Natural killer cell treated with Interleukin-12 subunit alpha and Interleukin-12 subunit beta and Interleukin-15 and Interleukin-18, amount 100 ng/mL, for 72 hours (primary cell): ENCODE measurements at places on chromosomes 2 and 18.

DNA sequence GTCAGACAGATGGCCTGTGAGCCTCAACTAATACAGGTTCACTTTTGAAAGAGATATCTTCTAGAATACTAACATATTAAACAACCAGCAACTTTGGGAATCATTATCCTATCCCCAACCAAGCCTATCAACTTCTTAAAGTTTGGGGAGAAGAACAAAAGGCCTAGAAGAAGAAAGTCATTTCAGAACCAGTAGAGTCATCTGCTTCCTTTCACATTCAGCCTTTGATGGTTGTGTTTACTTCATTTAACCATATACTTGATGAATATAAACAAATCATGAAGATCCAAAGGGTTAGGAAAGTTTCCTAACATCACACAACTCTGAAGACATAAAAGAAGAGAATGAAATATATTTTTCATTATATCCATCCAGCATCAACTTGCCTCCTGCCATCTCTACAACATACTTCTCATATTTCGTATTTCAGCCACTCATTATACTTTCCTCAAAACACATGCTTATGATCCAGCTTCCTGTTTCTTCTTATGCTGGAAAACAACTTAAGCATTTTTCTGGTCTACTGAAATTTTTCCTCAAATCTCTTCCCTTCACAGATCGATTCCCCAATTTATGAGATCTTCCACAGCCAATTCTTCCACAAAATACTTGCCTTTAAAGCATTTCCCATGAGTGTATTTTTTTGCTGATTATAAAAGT lies 114.3 kb downstream of the CACNB4 start:
- DNase-seq: no peak

GRCh38 chr2:121103960-121104359 lies 181.0 kb downstream of the TFCP2L1 start:
- DNase-seq: no peak

DNA sequence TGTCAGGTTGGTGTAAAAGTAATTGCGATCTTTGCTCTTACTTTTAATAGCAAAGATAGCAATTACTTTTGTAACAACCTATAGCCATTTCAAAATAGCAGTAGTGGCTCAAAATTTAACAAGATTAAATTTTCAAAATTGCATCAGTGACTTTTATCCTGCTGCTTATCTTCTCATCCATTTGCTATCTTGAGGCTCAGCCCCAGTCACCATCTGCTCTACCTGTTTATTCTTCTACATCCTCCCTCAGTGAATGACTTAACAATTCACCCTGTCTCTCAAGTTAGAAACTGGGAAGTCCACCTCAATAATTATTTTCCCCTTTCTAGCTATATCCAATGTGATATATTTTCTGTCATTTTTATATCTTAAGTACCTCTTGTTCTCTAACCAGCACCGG lies 148.6 kb upstream of the ZNF804A start:
- no peak for DNase-seq

DNA sequence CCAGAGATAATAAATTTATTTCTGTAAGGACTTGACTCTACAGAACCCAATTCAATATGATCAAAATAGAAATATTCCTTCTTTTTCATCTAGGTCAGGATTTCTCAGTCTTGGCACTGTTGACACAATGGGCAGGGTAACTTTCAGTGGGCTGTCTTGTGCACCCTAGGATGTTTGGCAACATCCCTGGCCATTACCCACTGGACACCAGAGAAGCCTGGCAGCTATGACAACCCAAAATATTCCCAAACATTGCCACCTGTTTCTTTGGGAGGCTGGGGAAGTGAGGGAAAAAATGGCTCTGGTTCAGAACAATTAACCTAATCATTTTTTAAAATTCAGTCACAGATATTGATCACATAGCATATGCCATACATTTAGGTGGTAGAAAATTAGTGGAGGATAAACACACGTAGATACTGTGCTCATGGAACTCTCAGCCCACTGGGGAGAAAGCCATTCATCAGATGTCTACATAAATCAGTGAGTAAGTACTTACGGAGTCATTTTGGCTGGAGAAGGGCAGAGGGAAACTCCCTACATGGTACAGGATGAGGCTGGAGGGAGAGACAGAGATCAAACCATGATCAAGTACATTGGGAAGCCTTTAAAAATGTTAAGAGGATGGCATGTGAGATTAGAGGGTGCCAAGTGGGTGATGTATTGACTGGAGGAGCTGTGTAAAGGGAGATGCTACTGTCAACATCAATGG lies 718 bp upstream of the TNP1 start:
- DNase-seq: no peak
